ENCODE measurements at places on chromosomes 11 and 22.

- no peak for DNase-seq
Observed at GRCh38 chr11:78840623-78841022, 266.0 kb upstream of the NARS2 start.

DNA sequence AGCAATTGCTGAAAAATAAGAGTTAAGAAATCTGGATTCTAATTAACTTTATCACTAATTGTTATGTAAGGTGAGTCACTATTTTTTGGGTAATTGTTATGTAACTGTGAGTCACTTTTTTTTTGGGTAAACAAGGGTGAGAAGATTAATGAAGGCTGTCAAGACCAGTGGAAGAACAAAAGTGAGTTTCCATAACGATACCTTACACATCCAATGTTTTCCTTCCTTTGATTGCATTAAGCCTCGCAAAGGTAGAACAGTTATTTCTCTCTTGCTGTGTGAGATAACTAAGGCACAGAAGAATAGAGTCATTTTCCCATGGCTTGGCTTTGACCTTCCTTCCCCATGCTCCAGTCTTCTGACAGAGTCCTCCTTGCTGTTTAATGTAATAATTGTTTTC is 374.7 kb downstream of the DDX10 start:
- DNase-seq, result no peak

GRCh38 chr11:122190768-122191167 is 74.8 kb upstream of the BLID start:
- no peak for DNase-seq

GRCh38 chr22:25765016-25765367 is 23.0 kb downstream of the MYO18B start:
- no peak for DNase-seq

- DNase-seq, result no peak
Observed at GRCh38 chr11:5153574-5154431, 754 bp downstream of the OR52A1 start.

DNA sequence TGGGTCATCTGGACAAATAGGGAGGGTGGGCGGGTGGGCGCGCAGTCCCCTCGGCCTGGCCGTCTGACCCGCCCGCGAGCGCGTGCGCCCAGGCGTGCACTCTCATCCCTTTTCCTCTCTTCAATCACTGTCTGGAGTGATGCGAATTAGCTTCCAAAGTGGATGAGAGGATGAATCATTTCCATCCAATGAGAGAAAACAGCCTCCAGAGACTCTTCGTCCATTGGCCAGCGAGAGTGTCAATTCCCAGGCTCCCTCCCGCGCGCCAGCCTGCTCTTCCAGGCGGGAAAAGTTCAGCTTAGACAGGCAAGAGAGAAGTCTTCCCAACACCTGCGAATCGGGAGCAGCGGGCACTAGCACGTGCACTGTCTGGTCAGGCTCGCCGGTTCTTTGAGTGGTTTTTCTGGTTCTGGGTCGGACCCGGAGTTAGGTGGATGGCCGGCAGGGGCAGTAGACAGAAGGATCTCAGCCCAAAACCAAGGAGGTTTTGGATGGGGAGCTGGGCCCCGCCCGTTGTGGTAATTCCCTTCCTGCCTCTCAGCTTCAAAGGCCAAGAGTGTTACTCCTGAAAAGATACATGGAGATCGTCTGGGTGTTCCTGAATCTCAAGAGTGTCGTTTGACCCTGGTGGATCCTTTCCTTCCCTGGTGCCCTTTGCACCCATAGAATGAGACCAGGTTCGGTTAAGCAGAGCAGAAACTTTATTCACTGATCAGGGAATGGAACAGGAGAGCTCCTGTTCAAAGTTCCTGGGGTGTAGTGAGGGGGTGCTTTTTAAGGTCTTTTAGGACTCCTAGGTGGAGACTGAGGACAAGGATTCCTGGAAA is 33.4 kb upstream of the GLYATL1 start:
- DNase-seq, result no peak
